RCC 7860 (cell line): ENCODE measurements at places on chromosomes 2 and 18.

DNA sequence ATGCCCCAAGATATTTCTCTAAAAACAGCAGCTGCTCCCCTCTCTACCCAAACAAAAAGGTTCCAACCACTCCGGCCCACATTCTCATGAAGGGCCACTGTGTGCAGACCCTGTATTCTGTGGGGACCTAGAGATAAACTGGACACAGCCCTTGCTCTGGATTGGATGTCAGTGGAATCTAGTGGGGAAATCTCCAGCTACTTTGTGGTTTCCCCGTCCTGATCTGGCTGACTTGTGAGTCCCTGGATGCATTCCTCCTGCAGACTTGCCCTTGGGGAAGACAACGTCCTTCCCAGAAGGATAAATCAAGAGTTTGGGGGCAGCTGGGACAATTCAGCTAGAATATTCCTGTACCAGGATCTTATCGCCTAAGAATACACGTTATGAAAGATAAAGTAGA lies 151.1 kb downstream of the FSHR start:
- DNase-seq = no peak

GRCh38 chr2:226011716-226012450 lies 612.4 kb downstream of the NYAP2 start:
- DNase-seq = no peak

DNA sequence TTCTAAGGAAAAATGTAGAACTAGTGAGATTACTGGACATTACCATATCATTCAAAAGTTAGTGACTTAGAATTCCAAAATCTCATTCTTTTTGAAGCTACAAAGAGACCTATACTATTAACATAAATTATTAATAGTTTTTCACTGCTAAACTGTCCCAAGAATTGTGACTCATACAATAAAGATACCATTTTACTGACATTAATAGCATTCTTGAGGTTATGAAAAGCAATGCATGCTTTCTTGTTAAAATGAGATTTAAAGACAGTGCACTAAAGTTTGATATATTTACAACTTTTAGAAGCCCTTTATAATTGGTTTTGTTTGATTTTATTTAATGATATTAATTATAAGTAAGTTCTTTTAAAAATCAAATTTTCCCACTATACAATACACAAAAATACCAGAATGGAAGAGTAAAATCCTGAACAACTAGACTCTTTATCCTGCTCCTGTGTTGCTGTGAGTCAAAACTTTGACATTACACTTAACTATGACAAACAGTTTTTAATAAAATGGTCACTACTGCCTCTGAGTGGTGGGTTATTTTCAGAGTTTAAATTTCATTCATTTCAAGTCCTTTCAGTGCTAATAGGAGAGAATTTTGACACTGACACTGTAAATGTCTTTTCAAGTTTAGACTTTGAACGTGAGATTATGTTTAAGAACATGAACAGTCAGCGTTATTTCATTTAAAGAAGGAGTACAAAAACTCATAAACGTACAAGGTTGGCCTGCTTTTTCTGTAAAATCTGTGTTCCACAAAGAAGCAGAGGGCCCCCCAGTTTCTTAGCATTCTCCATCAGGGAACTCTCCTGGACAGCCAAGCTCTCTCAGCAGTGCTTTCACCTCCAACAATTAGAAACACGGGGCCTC lies 54.5 kb downstream of the FAM124B start:
- no peak for DNase-seq

DNA sequence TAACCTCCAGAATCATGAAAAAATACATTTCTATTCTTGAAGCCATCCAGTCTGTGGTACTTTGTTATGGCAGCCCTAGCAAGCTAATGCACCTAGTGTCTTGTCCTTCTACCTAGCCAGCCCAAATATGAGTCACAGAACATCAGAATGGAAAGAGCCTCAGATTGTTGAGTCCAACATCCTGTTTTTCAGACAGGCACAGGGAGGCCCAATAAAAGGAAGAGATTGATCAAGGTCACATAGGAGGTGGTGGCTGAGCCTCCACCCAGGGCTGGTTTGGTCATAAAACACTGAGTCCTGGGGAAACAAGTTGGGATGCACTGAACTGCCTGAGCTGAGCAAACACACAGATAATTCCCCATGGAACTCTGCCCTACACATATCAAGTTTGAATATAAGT lies 195.5 kb downstream of the TTC32 start:
- DNase-seq = no peak

- DNase-seq = no peak
Observed at GRCh38 chr2:36981911-36982310, 15.6 kb upstream of the STRN start.

DNA sequence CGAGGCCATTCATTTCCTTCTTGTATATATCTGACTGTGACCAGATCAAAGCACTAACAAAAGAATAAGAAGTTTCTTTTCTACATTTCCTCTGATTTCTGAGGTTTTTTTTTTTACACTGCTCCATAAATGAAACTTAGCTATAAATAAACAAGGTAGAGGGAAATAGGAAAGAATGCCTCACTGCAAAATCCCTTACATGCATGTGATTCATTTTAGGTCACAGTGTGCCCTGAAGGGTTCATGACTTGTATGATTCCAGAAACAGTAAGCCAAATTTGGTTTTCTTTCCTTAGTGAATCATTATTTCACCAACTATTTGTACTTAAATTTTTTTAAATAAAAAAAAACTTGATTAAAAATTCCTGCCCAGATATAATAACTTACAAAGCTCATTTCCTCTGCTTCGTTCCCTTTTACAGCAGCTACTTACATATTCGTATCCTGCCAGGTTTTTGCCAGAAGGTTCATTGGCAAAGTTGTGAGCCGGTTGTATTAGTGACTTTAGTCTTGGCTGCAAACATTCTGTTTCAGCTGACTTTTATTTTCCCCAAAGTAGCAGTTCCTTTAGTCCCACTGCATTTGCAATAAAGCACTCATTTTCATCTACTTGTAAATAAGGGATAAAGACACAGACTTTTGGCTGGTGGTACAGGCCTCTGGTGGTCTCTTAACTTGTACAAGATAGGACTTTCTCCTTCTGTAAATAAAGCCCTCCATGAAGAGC lies 58.6 kb downstream of the LRP2 start:
- DNase-seq = no peak

GRCh38 chr18:26637324-26637723 lies 89.0 kb upstream of the KCTD1 start:
- DNase-seq = no peak

DNA sequence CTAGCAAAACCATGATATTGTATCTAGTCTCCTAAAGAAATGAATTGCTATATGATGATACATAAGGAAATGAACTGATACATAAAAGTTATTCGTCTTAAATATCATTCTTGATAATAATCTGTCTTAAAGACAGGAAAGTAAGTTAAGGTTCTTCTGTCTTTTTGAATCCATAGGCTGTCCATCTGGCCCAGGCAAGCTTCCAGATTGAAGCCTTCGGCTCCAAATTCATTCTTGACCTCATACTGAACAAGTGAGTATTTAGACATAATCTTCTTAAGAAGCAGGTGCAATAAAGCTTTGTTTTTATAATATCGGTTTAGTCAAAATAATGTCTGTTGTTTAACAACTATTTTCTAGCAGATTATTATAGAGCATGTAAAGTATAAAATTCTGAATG lies 37.7 kb downstream of the ADAM23 start:
- DNase-seq = no peak
